T-helper 17 cell (primary cell): ENCODE measurements at places on chromosomes 11 and 22.

DNA sequence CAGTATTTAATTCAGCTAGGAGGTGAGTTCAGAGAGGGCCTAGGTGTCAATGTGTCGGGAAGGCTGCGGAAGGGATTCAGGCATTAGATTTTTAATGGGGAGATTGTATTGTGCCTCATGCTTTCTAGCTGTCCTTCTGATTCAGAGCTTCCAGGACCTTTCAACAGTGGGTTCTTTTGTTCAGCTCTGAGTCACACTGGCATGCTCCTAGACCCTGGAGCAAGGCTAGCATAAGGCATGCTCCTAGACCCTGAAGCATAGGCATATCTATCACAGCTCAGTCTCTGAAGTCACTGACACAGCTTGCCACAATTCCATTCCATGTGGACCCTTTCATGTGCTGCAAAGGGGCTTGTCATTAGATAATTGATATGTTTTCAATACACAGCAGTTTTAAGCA, 396.9 kb downstream of the RAB38 start:
- no peak overlapping the region for H3K4me3 ChIP-seq
- H3K27ac ChIP-seq, result no peak overlapping the region
- H3K4me1 ChIP-seq, result no peaks in the 10 kb centered on the region
- no peaks in the 10 kb centered on the region for H3K27me3 ChIP-seq

DNA sequence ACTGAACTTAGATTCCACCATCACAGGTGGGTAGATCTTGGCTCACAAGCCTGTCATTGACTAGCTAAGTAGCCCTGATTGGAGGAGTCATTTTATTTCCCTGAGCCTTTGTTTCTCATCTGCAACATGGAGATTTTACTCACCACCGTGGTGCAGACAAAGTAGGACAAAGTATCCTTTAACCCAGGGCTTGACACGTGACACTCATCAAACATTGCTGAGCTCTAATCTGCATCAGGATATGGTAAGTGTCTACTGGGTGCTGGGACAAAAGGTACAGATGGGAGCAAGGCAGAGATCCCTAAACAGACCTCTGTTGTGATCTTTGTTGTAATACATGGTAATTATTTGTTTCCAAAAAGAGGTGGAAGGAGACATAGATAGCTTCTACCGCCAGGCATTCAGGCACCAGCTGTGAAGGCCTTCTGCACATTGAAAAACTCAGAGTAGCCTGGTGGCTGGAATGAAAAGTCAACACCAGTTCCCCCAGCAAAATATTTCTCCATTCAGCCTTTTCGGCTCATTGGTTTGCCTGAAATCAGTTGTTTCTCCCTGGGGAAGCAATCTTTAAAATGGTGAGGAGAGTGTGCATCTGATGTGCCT, 18.3 kb upstream of the MICAL2 start:
- peak overlapping the region; percentile 59 for H3K27ac ChIP-seq
- DNase-seq, result no peak
- peaks cover 40% of the 10 kb centered on the region for H3K4me1 ChIP-seq

DNA sequence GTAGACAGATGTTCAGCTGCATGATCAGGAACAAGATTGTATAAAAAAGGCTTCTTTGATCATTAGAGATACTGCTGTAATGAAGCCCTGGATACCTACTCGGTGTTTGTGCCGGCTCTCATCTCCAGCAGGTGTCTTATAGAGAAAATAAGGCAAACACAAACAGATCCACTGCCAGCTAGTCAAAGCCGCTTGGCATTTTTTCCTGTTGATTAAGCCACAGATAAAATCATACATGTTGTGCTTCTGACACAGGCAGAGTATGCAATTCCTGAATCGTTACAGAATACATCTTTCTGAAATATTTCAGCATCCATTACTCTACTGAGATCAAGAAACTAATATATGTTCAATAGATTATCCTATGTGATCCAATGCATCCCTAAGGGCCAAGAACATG, 206.9 kb downstream of the CADM1 start:
- H3K27ac ChIP-seq, result no peak overlapping the region
- H3K4me1 ChIP-seq, result no peaks in the 10 kb centered on the region
- no peaks in the 10 kb centered on the region for H3K36me3 ChIP-seq
- peaks cover 6% of the 10 kb centered on the region for H3K27me3 ChIP-seq

- H3K27me3 ChIP-seq, result peaks cover 8% of the 10 kb centered on the region
- H3K4me3 ChIP-seq, result peak overlapping the region; percentile 2
- H3K36me3 ChIP-seq, result peaks cover 4% of the 10 kb centered on the region
These were observed 52.4 kb downstream of the ALX4 start for GRCh38 chr11:44257338-44258189.

DNA sequence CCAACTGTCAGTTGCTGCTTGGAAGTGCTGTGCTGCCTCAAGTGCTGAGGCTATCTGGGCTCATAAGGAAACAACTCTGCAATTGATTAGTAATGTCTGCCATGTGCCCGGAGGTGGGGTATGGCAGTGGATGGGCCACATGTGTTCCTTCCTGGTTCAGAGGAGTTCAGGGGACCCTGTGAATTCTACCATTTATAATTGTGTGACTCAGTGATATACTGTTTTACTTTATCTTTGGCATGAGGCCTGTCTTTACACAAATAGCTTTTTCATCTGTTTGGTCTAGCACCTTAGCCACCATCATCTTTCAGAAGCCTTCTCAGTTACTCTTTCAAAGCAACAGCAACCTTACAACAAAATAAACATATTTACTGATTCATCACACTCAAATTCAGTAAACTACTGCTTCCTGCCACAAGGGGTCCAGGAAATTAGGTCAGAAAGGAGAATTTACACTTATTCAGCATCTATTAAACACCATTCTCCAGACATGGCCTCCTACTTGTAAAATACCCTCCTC, 20.9 kb downstream of the DKK3 start:
- H3K36me3 ChIP-seq, result peaks cover 2% of the 10 kb centered on the region
- peaks cover 21% of the 10 kb centered on the region for H3K27me3 ChIP-seq
- H3K4me3 ChIP-seq, result no peak overlapping the region

DNA sequence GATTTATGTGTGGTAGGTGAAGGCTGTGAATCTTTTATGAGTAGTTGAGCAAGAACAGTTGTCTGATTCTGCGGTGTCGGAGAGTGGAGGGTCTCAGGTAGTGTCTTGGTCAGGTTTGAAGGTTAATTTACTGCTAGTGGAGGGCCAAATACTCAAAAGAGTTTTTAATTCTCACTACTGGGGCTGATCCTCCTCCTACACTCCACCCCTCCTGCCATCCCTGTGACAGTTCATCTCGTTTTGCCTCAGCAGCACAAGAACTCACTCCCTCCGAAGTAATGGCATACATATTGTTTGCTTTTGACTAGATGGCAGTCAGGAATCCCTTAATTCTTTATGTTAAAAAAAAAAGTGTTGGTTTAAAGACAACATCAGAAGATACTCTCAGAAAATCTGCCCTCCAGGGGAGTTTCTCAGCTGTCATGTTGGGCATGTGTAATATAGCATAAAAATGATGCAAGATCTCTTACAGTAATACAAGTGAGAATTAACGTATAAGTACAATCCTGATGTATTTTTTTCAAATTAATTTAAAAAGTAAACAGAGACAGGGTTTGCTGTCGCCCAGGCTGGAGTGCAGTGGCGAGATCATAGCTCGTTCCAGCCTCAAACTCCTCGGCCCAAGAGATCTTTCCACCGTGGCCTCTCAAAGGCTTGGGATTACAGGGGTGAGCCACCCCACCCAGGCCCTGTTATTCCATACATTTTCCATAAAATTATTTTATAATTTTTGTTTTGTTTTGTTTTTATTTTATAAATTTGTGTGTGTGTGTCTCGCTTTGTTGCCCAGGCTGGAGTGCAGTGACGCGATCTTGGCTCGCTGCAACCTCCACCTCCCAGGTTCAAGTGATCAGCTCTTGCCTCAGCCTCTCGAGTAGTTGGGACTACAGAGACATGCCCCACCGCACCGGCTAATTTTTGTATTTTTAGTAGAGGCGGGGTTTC, 1.3 kb downstream of the FAR1 start:
- peak overlapping the region; percentile 95 for H3K27ac ChIP-seq
- H3K27me3 ChIP-seq, result peaks cover 4% of the 10 kb centered on the region
- H3K4me3 ChIP-seq, result peak overlapping the region; percentile 100
- DNase-seq, result no peak
- peaks cover 13% of the 10 kb centered on the region for H3K36me3 ChIP-seq
- peaks cover 39% of the 10 kb centered on the region for H3K4me1 ChIP-seq

- peaks cover 25% of the 10 kb centered on the region for H3K4me1 ChIP-seq
- H3K4me3 ChIP-seq, result no peak overlapping the region
- H3K27me3 ChIP-seq, result no peaks in the 10 kb centered on the region
These were observed 5.9 kb downstream of the CCDC90B start for GRCh38 chr11:83280256-83280655.
